ENCODE measurements at places on chromosomes 3 and 15.

DNA sequence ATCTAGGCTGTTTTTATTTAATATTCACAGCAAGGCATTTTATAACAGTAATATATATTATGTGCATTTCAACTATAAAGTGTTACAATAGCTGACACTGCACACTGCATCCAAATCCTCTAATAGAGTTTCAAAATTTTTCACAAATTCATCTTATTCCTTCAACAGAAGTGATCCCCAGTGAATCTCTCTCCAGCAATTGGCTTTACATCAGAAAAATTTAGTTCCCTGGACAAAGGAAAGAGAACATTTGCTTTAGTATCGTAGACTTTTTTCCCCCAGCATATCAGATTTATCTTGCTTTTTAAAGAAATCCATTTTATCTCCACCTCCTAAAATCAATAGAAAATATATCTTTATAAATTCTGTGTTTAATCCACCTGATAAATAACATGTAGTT is 868.6 kb downstream of the TBL1XR1 start:
- DNase-seq, result no peak

- DNase-seq, result no peak
Observed at GRCh38 chr15:42933886-42934667, 13.5 kb upstream of the TTBK2 start.

DNA sequence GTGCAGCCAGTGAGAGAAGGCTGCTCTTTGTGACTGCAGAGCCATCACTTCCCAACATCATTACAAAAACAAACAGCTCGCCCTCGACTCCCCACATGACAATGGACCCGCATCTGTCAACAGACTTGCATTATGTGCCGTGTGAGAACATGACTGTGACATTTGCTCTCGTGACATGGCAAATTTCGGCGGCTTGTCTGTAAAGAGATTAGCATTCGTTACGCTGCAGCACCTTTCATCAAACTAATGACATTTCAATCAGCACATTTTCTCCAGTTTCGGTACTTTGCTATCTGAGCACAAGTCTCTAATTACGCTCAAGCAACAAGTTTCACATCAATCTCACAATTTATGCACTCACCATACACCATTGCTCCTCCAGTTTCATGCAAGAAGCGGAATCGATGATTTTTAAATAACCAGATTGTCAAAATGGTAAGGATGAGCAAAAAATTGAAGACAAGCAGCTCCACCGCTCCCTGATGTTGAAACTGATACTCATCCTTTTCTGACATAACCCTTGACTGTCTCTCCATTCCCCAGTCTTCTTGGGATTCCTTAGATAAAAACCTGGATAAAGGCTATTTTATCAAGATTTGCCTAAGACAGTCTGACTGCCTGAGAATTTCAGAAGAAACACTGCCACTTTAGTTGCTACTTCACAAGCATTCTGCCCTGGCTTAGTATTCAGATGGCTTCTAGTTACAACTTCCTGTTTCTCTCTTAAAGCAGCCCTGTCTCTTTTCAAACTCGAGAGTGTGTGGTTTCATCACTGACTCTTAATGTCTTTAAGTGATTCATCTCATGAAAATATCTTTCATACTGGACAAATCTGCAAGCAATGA is at the start of gene SLC9A9:
Gene SLC9A9 (minus strand): TSS at position 682 of the 845 bp plus-strand sequence. CDS start 146 bp downstream, at position 536.
- DNase-seq, result no peak

- no peak for DNase-seq
Observed at GRCh38 chr3:65019443-65020055, 331.7 kb upstream of the ADAMTS9 start.

GRCh38 chr3:4396542-4396941 is 70.5 kb downstream of the SUMF1 start:
- no peak for DNase-seq

- no peak for DNase-seq
Observed at GRCh38 chr3:190012314-190012782, 108.3 kb downstream of the P3H2 start.

GRCh38 chr3:58679446-58679845 is 12.9 kb upstream of the FAM3D start:
- no peak for DNase-seq

DNA sequence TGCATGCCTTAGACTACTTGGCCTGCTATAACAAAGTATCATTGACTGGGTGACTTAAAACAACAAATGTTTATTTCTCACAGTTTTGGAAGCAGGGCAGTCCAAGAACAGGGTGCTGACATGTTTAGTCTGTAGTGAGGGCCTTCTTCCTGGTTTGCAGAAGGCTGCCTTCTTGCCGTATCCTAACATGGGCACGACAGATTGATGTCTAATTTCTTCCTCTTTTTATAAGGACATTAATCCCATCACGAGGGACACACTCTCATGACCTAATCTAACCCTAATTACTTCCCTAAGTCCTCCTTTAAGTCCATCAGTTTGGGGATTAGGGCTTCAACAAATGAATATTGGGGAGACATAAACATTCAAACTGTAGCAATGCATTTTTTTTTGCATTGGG is 10.9 kb upstream of the GOLGA8B start:
- no peak for DNase-seq

DNA sequence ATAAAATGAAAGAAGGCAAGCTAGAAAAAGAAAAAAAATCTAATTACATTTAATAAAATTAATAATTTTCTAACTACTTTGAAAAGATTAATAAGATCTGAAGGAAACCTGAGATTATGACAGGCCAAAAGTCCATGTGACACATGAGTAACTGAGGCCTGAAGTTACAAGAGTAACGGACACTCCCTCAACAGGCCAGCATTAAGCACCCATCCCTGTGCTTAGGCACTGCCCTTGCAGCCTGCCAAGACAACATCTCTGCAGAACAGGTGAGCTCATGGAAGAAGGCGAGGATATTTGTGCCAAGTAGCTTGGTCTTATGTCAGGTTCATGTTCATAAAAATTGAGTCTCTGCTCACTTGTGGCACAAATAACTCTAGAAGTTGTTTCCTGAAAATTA is 31.8 kb downstream of the SUCLG2 start:
- no peak for DNase-seq

GRCh38 chr3:148847351-148847750 is 17.7 kb upstream of the CPA3 start:
- no peak for DNase-seq

GRCh38 chr15:42849836-42850235 is 70.7 kb downstream of the TTBK2 start:
- DNase-seq, result no peak

- peak; percentile 65 for DNase-seq
Observed at GRCh38 chr3:196639483-196640296, at the start of gene NRROS. NRROS (plus strand) TSS chr3:196639694; CDS start chr3:196654540, 14,846 bp downstream.

DNA sequence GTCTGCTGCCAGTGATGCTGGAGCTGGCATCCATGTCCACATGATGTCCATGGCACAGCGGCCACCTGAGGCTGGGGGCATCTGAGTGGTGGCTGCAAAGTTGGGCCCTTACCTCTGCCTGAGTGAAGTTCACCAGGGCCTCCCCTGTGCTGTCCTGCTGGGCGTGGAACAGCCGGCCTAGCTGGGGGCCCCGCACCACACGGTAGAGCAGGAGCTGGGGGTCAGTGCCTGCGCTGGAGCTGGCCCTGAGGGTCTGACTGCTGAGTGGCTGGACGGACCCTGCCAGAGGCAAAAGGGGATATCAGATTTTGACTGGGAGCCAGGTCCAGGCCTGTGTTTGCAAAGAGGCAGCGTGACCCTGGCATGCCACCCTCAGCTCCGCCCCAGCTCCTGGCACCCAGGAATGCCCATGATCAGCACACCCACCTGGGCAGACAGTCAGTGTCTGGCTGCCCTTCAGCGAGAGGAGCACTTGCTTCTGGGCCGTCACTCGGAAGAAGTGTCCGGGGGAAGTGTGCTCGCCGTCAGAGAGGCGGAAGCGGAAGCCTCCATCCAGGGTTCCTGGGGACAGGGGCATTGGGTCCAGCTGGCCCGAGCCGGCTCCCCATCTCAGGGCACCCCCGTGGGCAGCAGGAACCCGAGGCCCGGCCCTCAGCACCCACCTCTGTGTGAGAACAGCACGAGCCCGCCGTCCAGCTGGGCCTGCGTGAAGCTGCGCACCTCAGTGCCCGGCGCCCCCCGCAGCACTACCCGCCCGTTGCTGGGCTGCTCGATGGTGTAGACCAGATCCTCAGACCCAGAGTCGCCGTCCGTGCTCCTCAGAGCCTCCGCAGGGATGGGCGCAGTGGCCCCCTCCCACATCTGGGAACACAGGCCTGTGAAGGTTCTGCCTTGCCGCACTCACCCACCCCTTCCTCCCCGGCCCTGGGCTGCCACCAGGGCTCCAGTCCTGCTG is 30.2 kb downstream of the CSPG4 start:
- DNase-seq, result no peak

- DNase-seq, result no peak
Observed at GRCh38 chr3:57093971-57094535, 33.6 kb downstream of the SPATA12 start.

- DNase-seq, result no peak
Observed at GRCh38 chr3:7447197-7447769, 586.4 kb downstream of the GRM7 start.

DNA sequence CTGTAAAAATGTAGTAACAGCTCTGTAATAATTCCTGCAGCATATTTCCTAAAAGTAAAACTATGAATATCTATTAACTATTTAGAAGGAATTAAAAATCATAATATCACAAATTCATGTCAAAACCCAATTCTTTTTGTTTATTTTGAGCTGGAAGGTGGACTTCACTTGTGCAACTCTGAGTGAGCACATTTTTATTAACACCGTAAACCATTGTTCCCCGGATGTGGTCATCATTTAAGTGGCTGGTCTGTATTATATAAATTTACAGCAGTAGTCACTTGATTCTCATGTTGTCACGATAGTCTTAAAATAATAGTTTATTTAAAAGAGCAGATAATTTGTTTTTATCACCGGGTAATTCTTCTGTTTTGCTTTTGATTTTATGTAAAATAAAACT is 43.0 kb upstream of the UTS2B start:
- DNase-seq, result no peak

DNA sequence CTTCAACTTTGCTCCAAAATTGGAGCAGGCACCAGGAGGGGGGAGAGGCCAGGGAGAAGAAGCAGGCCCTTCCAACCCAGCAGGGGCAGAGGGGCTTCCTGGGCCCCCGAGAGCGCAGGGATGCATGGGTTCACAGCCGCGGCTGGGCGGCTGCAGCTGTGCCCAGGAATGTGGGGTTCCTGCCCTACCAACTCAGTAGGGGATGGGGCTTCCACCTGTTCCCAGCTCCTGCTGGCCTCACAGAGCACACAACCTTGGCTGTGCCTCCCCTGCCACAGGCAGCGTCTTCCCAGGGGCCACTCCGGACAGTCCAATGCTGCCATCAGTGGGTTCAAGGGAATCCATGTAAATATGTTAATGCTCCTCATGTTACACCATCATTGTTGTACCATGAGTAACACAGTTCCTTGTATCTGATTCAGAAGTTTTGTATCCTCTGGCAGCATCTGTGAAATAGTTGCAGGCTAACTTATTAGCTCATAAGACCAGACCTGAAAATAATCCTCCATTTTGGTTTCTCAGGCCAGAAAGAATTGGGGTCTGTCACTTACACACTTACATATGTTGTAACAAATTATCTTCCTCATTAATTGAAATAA is 12.1 kb upstream of the SIAH2 start:
- DNase-seq, result no peak

DNA sequence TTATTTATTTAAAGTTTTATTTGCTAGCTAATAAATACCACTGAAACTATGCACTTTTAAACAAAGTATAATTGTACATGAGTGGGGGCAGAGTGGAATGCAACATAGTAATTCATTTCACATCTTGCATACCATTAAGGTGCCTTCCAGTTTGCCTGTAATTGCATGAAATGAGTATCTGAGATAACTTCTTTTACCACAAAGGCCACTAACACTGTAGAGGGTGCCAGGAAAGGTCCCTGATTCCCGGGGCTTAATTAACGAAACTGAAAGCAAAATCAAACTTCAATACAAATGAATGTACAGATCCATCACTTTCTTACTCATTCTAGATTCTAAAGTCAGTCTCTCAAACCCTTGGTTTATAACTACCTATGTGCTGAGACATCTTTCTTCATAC is 2.1 kb downstream of the CD47 start:
- DNase-seq, result no peak

DNA sequence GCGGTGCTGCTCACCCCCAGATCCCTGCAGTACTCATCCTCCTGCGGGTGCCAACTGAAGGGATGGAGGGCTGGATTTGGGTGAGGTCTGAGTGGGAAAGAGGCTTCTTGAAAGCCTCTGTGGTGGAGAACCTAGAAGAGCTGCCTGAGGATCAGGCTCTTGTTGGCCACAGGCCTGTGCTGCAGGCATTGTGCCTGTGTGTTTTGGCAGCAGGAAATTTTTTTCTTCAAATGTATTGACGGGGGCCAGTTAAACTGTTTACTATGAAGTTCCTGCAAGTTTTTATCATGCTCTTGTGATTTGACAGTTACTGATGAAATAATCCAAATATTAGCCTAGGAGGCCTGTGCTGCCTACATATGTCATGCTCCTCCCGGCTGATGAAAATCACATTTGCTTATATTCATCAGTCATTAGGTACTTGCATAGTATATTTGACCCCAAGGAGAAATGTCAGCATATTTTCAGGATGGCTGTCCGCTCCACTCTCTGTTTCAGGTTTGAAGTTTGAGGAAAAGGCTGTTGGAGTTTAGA is 103.1 kb downstream of the THSD4 start:
- peak; percentile 79 for DNase-seq

GRCh38 chr3:176663387-176663786 is 533.9 kb downstream of the TBL1XR1 start:
- no peak for DNase-seq

GRCh38 chr3:142278451-142278850 is 53.1 kb upstream of the GK5 start:
- no peak for DNase-seq

- no peak for DNase-seq
Observed at GRCh38 chr3:21059404-21059803, 691.6 kb downstream of the ZNF385D start.

GRCh38 chr3:25037049-25037547 is 391.0 kb upstream of the RARB start:
- no peak for DNase-seq

GRCh38 chr3:99186016-99186415 is 284.5 kb upstream of the DCBLD2 start:
- no peak for DNase-seq

DNA sequence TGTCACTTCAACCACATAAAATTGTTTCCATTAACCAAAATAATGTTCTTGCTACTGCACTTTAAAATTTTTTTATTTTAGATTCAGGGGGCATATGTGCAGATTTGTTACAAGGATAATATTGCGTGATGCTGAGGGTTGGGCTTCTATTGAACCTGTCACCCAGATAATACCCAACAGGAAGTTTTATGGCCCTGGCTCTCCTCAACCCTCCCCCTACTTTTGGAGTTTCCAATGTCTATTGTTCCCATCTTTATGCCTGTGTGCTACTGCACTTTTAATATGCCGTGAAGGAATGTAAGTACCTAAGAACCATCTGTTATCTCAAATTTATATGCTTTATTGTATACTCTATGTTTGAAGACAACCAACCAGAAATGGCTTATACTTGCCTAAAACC is 42.0 kb upstream of the IMPG2 start:
- no peak for DNase-seq

GRCh38 chr3:178218231-178218630 is 318.0 kb upstream of the KCNMB2 start:
- no peak for DNase-seq

DNA sequence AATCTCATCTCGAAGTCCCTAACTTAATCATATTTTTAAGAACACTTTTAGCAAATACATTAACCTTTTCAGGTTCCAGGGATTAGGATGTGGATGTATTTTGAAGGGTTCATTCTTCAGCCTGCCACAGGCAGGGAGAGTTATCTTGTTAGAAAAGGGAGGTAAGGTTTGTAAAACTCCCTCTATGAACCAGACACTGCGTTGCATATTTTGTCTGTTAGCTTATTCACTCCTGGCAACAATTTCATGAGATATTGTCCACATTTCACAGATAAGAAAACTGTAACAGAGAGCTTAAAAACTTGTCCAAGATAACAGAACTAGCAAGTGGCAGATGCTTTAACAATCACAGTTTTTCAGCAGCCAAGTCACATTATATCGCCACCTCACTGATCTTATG is 155.4 kb downstream of the DIPK2A start:
- no peak for DNase-seq
